Cardiac fibroblast (primary cell): ENCODE measurements at places on chromosomes 3 and 15.

DNA sequence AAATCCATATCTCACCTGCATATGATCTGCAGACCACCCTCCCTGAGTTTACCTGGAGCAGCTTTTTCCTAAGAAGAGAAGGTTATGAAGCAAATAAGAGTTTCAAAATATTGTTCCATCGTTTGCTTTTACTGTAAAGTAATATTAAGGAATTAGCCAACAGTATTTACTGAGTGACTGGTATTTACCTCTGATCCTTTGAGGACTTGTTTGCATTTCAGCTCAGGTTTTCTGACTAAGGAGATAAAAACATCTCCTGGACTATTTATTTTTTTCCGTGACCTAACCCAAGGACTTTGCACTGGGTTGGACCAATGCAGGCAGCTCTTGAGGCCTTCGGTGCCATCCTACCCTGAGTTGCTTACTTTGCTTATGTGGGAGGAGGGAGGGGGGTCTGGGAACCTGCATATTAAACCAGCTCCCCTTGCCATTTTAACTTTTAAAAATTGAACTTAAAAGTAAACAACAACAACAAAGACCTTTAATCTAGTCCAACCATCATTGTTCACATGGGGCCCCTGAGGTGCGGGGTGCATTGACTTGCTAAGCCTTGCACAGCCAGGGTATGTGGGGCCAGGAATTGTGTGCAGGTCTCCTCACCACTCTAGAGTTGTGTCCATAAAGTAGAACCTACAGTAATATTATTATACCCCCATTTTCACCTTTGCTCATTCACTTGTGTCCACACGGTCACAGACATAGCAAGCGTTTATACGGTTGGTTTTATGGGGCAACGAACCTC lies 39.3 kb downstream of the TRAK1 start:
- no peak for DNase-seq

GRCh38 chr3:14803101-14803980 lies 15.4 kb upstream of the FGD5 start:
- peak; percentile 29 for DNase-seq

GRCh38 chr3:59774634-59775033 lies 724.8 kb upstream of the CFAP20DC start:
- DNase-seq = peak; percentile 62

GRCh38 chr15:36837246-36837645 lies 257.8 kb downstream of the CDIN1 start:
- DNase-seq = no peak

GRCh38 chr3:176930942-176931341 lies 266.3 kb downstream of the TBL1XR1 start:
- DNase-seq = no peak

GRCh38 chr3:4992118-4992517 lies 12.9 kb downstream of the BHLHE40 start:
- no peak for DNase-seq
